ENCODE measurements at places on chromosomes 1 and 21. TPM values are rescaled to one million over a fixed set of nuclear protein-coding genes. Genes with fewer than 3 reads are reported as not detected.

DNA sequence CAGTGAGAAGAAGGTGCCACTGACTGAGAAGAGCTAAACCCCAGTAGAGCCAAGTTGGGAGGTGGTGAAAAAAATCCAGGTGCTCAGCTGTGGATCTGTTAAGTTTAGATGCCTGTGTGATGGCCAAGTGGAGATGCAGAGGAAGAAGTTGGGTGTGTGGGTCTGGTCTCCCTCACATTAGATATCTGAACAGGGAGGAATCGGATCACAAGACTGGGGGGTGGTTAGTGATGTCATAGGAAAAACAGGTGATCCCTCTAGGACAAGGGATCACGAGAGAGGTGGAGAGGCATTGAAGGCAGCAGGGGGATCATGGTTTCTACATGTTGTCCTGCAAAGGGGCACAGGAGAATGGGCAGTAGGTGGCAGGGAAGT lies 22.6 kb downstream of the KCNK1 start:
- no peak for DNase-seq

DNA sequence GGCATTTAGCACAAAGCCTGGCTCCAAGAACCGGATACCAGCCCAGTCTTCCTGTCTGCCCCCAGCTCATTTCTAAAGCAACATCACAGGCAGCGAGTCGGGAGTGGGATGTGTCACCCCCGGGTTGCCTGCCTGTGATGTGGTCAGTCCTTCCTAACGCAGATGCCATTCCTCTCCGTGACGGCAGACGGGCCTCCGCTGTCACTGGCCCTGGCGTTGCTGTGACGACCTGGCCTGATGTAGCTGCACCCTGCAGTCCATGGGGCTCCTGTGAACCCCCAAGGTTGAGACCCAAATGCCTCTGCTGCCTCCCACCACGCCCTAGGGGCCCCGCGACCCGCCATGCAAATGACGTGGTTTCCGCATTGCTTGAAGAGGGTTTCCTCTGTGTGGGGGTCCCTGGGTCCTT lies 12.3 kb downstream of the TNFRSF1B start:
- DNase-seq: no peak

- DNase-seq: no peak
These were observed 17.6 kb downstream of the CAMTA1 start for GRCh38 chr1:6802893-6803292.

DNA sequence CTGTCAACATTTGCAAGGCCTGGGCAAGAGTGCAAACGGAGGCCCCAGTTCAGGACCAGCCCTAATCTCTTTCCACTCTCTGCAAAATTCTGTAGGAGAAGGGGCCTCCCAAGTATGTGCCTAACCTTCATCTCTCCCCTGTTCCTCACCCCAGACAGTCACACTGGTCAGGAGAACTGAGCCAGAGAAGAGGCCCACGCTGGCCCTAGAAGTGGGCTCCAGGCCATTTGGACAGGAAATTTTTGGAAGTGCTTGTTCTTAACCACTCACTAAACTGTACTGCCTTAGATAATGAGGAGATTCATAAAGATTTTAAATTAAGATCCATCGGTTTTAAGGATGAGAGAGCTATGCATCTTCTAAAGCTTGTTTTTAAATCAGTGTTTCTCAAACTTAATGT lies 129.7 kb upstream of the ADGRL2 start:
- no peak for DNase-seq

DNA sequence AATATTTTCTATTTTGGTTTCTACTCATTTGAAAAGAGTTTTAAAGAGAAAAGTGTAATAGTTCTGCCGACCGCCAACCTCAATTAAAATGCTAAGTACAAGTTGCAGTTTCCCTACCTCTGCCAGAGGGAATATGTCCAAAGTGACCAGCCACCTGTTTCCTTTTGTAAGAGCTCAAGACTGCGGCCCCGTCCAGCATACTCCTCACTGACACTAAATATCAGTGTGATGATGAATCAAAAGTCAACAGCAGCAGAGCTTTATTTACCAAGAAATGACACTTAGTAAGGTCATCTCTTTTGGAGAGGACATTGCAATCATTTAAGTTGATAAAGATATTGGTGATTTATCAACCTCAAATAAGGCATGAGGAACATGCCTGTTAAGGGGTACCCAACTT lies 57.4 kb upstream of the NRIP1 start:
- DNase-seq: no peak

GRCh38 chr1:100299521-100300222 lies 33.7 kb downstream of the RTCA start:
- DNase-seq: no peak

- DNase-seq: no peak
These were observed 397.4 kb downstream of the MATN1 start for GRCh38 chr1:30325999-30326398.

DNA sequence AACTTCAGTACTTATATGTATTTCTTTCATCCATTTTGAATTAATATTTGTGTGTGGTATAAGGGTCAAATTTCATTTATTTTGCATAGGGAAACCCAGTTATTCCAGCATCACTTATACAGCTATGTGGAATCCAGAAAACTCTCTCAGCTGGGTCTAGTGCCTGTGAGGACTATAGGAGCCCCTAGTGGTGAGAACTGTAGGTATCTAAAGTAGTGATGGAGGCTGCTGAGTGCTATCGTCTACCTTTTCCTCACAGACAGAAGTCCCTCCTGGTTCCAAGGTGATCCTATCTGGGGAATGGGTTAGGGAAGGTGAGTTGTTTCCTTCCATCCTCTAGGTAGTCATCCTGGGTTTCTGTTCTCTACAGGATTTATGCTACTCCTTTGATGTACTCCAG lies 352.0 kb upstream of the C1orf87 start:
- no peak for DNase-seq

DNA sequence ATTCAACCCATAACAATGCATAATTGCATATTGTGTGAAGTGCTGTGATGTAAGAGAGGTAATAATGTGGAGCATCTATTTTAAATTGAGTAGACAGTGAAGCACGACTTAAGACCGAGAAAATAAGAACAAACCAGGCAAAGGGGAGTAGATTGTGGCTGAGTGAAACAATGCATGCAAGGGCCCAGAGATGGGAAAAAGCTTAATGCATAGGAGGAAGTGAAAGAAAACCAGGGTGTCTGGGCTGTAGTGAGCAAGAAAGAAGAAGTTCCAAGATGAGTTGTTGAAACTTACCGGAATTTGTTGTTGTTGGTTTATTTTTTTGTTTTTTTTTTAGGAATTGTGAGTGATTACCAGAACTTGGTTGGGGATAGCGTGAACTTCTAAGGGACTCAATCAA lies 104.7 kb downstream of the SNX7 start:
- no peak for DNase-seq

Gene PYHIN1
- total RNA-seq: not detected

- DNase-seq: no peak
These were observed 44.1 kb upstream of the TSPAN2 start for GRCh38 chr1:115133440-115133839.

- DNase-seq: no peak
These were observed 55.1 kb downstream of the ITPKB start for GRCh38 chr1:226684026-226684425.

GRCh38 chr1:115596080-115596780 lies 45.5 kb upstream of the VANGL1 start:
- DNase-seq: no peak

- no peak for DNase-seq
These were observed 671 bp downstream of the DNAJC11 start for GRCh38 chr1:6700853-6701436.

Gene ARHGEF2
- total RNA-seq: 58.1 TPM

- no peak for DNase-seq
These were observed 12.9 kb upstream of the CTSK start for GRCh38 chr1:150820730-150821512.

GRCh38 chr21:30072496-30072895 lies 94.1 kb downstream of the CLDN17 start:
- DNase-seq: peak; percentile 40

- no peak for DNase-seq
These were observed 203.5 kb downstream of the FCRL5 start for GRCh38 chr1:157348538-157349480.

Gene RNU1-1
- total RNA-seq: not detected

GRCh38 chr1:172537827-172538391 lies 5.0 kb downstream of the SUCO start:
- DNase-seq: no peak

GRCh38 chr1:239303289-239303688 lies 83.1 kb upstream of the CHRM3 start:
- DNase-seq: no peak

Gene RHD
- not detected for total RNA-seq

Gene DIO1
- total RNA-seq: 0.27 TPM
